ENCODE measurements at places on chromosomes 7 and 10. TPM values are rescaled to one million over a fixed set of nuclear protein-coding genes. Genes with fewer than 3 reads are reported as not detected.

DNA sequence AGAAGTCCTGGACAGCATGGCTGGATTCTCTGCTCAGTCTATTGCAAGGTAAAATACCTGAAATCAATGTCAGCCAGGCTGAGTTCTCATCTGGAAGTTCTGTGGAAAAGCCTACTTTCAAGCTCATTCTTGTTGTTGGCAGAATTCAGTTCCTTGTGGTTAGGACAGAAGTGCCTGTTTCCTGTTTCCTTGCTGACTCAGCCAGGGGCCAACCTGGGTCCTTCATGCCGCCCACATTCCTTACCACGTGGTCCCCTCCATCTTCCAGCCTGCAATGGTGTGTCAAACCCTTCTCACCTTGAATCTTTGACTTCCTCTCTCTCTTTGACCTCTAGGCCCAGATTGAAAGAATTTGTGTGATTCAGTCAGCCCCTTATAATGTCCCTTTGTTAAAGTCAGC, 197.1 kb upstream of the STK17A start:
- no peak for DNase-seq

DNA sequence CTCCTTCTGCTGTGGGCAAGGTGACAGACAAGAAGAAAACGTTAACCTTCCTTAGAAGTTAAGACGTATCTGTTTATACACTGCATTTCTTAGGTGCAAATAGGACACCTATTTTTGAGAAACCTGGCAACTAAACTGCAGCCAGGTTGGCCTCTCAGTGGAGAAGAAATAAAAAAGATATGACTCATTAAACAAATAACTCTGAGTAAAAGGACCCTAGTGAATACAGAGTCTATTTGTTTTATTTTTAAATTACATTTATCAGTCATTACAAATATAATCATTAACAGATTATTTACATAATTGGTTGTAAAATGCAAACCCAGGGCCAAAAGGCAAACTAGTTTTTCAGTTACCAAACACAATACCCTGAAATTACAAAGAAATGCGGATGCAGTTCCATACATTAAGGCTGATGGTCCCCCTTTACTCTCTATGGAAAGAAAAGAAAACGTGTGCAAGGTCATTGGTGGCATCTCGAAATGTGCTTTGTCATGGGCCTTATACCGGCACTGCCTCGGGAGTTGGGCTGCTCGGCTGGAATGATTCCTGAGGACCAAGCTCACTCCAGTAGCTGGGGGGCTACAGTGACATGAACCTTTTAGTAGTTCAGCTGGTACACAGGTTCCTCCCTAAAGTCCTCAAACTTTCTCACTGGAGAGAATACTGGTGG, 38.4 kb downstream of the ADRB1 start:
- no peak for DNase-seq

DNA sequence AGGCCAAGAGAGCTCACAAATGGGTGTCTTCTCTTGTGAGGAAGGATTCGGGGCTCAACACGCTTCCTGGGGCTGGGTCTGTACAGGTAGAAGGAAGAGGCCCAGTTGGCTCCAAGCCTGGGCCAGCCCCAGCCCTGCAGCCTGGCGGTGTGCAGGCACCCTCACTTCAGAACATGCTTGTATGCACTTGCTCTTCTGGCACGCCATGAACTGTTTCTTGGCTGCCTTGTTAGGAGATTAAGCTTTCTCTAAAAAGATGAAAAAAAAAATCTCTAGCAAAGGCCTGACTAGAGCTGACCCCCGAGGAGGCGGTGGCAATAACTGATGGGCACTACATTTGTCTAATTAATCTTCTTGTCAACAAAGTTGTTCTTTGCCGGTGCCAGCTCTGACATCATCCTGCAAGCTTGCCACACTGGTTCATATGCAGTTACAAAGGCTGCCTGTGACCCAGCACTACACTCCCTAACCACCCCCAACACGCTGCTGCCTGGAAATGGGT, 94.7 kb downstream of the WDR11 start:
- no peak for DNase-seq

The AZGP1 gene
- polyA plus RNA-seq, result not detected

- no peak for DNase-seq
These were observed 60.1 kb upstream of the GNA12 start for GRCh38 chr7:2904202-2904601.

- no peak for DNase-seq
These were observed 46.7 kb downstream of the COL13A1 start for GRCh38 chr10:69848454-69848853.

The CALHM1 gene
- polyA plus RNA-seq, result not detected

The AGR3 gene
- polyA plus RNA-seq, result not detected

- DNase-seq, result no peak
These were observed 288.2 kb downstream of the MAGI2 start for GRCh38 chr7:79165225-79165624.

DNA sequence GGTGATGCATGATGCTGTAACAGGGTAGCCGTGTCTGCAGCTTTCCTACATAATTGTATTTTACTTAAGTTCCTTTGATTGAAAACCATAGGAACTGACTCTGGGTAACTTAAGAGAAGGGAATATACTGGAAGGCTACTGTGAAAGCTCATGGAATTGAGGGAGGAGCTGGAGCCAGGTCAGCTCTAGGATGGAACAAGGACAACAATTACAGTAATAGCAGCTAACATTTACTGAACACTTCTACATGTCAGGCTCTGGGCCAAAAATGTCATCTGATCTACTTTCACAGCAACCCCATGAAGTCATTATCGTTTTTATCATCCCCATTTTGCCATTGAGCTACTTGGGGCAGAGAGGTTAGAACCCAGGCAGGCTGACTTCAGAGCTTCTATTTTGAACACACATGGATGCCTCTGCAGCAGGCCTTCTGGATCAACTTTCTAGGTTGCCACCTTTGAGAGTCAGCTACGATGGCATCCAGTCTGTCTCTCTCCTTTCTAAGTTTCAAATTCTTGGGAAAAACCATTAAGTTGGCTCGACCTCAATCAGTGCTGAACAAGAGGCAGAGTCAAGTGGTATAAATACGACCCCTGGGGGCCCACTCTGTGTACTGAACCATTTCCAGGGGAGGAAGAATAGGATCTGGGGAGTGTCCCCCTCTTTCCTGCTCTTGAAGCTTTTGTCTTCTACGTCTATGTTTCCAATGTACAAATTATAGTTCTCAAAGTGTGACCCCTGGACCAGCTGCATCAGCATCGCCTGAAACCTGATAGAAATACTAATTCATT, 272.3 kb upstream of the PLPP4 start:
- no peak for DNase-seq

Measured in CD4-positive, alpha-beta memory T cell (primary cell).